Progenitor cell of endocrine pancreas (in vitro differentiated cells): ENCODE measurements at places on chromosomes 16 and 17.

- DNase-seq = no peak
These were observed 44.1 kb downstream of the CYB5D2 start for GRCh38 chr17:4187076-4187475.

- no peak for DNase-seq
These were observed 200.8 kb upstream of the KCNJ16 start for GRCh38 chr17:69874175-69874670.

GRCh38 chr17:8820311-8821010 is 21.3 kb upstream of the MFSD6L start:
- DNase-seq = no peak

DNA sequence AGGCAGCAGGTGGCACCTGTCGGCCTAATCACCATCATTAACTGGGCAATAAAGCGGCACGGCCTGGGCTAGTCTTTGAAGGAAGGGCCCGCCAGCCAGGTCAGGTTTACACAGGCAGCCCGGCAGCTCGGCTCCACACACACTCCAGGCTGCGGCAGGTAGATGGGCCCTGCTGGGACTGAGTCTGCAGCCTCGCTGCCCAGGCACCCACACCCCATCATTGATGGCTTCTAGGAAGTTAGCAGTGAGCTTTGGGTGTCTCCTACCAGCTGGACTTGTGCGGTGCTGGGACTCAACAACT is 6.8 kb upstream of the FOXN1 start:
- DNase-seq = no peak

DNA sequence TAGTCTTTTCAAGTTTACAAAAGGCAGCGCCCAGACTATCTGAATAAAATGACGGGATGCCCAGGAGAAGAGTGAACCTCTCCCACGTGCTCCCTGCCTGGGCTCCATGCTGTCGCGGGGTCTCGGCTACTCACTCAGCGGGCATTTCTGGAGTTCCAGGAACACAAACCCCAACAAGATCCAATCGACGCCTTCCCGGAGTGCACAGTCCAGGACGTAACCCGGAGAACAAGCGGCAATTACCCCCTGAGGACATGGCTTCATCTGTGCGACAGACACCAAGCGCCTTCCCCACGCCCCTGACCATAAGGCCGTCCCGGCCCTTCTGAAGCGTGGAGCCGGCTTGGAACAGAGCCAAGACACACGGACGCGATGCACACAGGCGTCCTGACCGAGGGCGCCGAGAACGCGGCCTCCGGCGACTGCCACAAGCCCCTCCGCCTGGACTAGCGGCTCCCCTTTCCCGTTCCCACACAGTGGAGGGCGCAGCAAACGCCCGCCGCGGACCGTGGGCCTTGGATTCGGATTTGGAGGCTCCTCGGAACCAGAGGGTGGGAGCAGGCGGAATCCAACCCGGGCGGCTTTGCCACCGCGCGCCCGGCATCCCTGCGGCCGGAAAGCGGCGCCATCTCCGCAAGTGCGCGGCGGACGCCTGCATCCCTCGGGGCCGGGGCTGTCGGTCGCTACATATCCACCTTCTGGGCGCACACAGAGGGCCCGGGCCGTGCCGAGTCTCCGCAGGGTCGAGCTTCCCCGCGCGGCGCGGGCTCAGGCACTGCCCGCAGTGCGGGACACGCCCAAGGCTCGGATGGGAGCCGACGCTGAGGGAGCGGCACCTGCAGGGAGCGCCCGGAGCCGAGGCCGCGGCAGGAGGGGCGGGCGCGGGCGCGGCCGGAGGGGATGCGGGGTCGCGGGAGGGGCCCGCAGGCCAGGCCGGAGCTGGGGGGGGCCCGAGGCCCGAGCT is 725 bp downstream of the ABCA3 start:
- peak; percentile 39 for DNase-seq

DNA sequence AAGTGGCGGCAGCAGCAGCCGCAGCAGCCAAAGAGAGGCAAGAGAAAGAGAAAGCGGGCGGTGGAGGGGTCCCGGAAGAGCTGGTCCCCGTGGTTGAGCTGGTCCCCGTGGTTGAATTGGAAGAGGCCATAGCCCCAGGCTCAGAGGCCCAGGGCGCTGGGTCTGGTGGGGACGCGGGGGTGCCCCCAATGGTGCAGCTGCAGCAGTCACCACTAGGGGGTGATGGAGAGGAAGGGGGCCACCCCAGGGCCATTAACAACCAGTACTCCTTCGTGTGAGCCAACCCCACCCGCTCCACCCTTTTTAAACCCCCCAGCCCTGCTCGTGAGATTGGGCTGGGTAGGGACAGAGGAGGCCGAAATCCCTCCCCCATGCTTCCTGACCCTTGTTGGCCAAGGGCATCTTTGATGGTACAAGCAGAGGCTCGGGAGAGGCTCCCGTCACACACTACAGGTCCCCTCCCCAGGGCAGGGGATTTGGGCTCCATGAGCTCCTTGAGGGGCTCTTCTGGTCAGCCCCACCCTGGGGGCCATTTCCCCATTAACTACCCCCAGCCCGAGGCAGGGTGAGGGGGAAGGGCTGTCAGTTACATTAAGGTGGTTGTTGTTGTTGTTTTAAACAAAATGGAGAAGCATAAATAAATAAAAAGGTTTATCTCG is 4.6 kb upstream of the ATP2A1 start:
- DNase-seq = no peak

DNA sequence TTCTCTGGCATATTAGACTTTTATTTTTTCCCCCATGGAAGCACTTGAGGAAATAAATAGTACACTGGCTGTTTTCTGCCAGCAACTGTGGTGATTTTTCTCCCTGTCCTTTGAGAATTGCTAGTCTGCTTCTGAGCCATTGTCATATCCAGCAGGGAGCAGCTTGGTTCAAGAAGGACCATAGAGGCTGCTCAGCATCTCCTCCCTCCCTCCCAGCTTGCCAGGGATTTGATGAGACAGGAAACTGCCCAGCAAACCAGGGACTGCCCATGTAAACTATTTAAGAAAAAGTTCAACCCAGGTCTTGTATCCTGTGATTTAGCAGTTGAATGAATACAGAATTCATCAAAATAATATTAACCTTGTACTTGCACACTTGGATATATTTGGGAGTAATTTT is 39.5 kb downstream of the CYB5B start:
- DNase-seq = no peak

- no peak for DNase-seq
These were observed 16.2 kb downstream of the CDC27 start for GRCh38 chr17:47172696-47173565.

DNA sequence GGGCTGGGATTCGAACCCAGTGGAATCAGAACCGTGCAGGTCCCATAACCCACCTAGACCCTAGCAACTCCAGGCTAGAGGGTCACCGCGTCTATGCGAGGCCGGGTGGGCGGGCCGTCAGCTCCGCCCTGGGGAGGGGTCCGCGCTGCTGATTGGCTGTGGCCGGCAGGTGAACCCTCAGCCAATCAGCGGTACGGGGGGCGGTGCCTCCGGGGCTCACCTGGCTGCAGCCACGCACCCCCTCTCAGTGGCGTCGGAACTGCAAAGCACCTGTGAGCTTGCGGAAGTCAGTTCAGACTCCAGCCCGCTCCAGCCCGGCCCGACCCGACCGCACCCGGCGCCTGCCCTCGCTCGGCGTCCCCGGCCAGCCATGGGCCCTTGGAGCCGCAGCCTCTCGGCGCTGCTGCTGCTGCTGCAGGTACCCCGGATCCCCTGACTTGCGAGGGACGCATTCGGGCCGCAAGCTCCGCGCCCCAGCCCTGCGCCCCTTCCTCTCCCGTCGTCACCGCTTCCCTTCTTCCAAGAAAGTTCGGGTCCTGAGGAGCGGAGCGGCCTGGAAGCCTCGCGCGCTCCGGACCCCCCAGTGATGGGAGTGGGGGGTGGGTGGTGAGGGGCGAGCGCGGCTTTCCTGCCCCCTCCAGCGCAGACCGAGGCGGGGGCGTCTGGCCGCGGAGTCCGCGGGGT is at the start of gene CDH1:
TSS of gene CDH1 (plus strand) at position 247 of the 684 bp plus-strand sequence. CDS start at position 371, 124 bp downstream.
- DNase-seq = peak; percentile 94

DNA sequence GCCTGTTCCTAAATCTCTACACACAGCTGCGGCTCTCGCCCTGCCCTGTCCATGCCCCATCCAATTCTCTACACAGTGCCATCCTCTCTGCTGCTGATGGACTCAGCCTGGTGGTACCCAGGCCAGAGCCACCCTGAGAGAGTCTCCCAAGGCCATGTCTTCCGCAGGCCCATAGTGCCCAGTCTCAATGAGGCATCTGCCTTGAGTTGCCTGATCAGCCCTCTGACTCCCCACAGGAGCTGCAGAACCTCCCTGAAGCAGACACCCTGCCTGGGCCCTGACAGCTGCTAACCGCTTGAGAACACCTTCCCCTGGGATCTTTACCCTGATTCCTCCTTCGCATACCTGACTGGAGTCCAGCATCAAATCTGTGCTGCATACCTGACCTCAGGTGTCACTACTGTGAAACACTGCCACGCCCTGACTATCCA is 13.3 kb downstream of the TSPOAP1 start:
- DNase-seq = no peak

- DNase-seq = no peak
These were observed 1.7 kb downstream of the KSR1 start for GRCh38 chr17:27457731-27458523.

GRCh38 chr17:77493901-77494663 is 353.3 kb downstream of the SEC14L1 start:
- no peak for DNase-seq

DNA sequence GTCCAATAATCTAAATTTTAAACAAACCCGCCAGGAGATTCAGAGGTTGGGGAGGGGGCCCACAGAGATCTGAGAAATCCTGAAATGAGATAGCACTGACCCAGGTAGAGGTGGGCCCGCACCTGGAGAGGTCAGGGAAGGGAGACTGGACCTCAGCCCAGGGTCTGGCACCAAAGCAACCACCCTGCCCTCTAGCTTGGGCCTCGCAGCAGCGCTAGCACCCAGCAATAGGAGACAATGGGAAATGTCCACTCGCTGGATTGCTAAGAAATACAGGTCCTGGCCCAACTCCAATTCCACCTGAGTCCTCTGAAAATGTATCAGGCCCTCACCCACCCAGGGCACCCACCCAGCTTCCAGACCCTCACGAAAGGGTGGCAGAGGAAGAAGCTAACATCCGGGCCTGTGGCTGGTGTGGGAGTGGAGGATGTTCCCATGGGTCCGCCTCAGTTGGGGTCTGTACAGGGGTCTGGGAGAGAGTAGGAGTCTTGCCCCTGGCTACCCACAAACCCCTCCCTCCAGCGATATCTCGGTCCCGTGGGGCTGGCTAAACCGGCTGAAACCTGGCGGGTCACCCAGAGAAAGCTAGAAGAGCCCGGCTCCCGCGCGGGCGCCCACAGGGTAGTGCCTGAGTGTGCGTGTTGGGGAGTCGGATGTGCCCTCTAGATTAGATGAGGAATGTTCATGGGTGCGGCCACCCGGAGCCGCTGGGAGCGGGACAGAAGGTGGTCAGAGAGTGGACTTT is 1.1 kb downstream of the PLLP start:
- no peak for DNase-seq

- DNase-seq = peak; percentile 57
These were observed 9.3 kb downstream of the GIT1 start for GRCh38 chr17:29579866-29580771.

DNA sequence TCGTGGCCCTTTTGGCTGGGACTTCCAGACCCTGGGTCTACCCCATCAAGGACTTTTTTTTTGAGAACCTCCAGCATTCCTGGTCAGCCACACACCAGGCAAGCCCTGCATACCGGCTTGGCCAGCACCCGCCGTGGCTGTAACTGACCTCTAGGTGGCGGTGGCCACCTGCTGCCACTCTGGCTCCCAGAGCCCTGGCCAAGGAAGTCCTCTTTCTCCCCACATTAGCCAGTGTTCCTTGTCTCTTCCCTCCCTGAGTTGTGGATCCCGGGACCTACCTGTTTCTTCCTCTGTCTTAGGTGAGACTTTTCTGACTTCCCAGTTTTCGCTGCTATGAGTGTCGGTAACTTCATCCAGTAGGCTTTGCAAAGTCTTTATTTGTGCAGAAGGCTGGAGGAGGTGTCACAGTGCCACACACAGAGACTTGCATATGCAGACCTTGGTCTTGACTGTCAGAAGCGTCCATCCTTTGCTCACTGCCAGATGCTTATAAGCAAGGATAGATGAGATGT is 348.3 kb downstream of the CPPED1 start:
- peak; percentile 56 for DNase-seq

GRCh38 chr17:76160896-76161528 is 20.0 kb upstream of the FOXJ1 start:
- no peak for DNase-seq

- no peak for DNase-seq
These were observed 53.3 kb upstream of the CCL2 start for GRCh38 chr17:34201767-34202166.

- DNase-seq = no peak
These were observed 670.0 kb downstream of the MAF start for GRCh38 chr16:78930561-78930960.

GRCh38 chr17:45905814-45906213 is 11.5 kb downstream of the MAPT start:
- DNase-seq = no peak

- no peak for DNase-seq
These were observed 279.6 kb downstream of the HS3ST3A1 start for GRCh38 chr17:13321951-13322701.

DNA sequence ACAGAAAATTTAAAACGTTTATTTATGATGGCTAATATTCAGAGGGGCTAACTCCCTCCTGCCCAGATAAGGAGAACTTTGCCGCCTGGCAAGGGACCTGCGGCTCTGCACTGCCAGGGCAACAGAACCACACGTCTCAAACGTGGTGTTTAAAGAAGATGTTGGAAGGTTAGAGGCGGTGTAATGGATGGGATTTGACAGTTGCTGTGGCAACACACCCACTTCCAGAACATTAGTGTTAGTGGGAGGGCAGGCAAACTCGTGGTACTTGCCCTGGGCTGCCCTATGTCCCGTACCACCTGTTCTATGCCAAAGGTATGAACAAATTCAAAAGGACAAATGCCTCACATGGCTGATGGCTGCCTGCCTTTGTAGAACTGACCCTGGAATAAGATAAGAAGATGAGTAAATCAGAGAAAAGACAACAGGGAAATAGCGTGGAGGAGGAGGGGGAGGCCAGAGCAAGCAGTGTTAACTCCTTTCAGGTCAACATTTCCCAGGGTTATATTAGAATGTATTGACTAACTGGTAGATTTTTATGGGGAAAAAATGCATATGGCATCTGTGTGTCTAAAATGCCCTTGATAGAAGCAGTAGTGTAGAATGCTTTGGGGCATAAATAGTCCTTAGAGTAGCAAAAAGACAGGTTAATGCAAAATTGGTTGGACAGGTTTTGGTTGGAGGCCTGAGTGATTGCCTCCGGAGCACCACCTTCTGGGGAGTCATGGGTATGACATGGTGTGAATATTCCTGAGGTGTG is 30.8 kb downstream of the HLF start:
- DNase-seq = peak; percentile 52
